Smooth muscle cell of the pulmonary artery (primary cell): ENCODE measurements at places on chromosomes 11 and 22. TPM values are rescaled to one million over a fixed set of nuclear protein-coding genes. Genes with fewer than 3 reads are reported as not detected.

B3GAT1 gene
- total RNA-seq = under 0.01 TPM in 1 of 2 replicates, not detected in the other

DSCAML1 gene
- total RNA-seq = not detected in 2 replicates

CDC42BPG gene
- total RNA-seq = 0.07 and 0.13 TPM in 2 replicates

LINC01488 gene
- not detected in 2 replicates for total RNA-seq

TEX12 gene
- total RNA-seq = 0.20 TPM in 1 of 2 replicates, not detected in the other

CD3G gene
- total RNA-seq = not detected in 2 replicates

DRD2 gene
- total RNA-seq = not detected in 2 replicates
